ENCODE measurements at places on chromosomes 16 and 17. TPM values are rescaled to one million over a fixed set of nuclear protein-coding genes. Genes with fewer than 3 reads are reported as not detected.

DNA sequence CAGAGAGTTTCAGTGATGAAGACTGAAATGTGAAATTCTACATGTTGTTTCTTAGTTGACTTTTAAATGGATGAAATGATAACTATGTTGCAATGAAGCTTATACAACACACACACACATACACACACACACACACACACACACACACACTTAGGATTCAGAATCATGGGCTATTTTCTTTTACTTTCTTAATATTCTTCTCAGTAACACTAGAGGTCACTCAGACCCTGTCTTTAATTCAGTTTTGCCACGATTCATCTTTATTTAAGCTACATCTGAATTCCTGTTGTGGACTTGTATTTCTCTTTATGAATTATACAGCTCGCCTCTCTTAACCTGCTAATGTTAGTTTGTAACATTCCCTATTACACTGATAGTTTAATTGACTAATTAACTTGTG lies 109.6 kb upstream of the GOT2 start:
- DNase-seq = no peak
- H3K27me3 ChIP-seq = no peaks in the 10 kb centered on the region
- peaks cover 14% of the 10 kb centered on the region for H3K4me1 ChIP-seq
- H3K27ac ChIP-seq = no peak overlapping the region

Gene RSL1D1
- total RNA-seq = 139 TPM

GRCh38 chr16:66020046-66020445 lies 346.4 kb upstream of the CDH5 start:
- H3K36me3 ChIP-seq = no peaks in the 10 kb centered on the region
- H3K4me3 ChIP-seq = no peak overlapping the region
- no peaks in the 10 kb centered on the region for H3K4me1 ChIP-seq
- H3K27me3 ChIP-seq = no peaks in the 10 kb centered on the region
- H3K27ac ChIP-seq = no peak overlapping the region
- DNase-seq = no peak

DNA sequence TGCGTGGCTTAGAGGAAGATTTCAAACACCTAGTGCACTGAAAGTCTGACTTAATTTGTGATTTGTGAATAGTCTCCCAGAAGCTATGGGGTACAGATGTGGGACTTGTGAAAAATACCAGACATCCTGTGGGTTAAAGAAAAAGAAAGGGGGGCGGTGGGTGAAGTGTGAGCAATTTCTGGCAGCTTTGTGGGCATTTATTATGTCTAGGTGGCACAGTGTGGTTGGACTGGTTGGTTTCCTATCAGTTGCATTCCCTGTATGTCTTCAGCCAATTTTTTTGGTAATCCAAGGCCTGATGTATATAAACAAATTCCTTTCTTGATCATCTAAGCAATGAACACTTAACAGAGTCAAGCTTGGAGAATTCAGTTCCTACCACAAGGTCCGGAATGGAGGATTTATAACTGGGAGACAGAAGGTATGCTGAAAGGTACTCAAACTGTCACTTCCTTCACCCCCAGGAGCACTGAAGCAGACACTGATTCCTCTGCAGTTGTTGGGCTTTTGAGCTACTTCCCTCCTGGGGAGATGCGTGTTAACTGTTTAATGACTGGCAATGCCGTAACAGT lies 211.6 kb downstream of the WWOX start:
- H3K27me3 ChIP-seq = no peaks in the 10 kb centered on the region
- no peak overlapping the region for H3K27ac ChIP-seq
- H3K4me3 ChIP-seq = no peak overlapping the region
- no peak for DNase-seq

- H3K27me3 ChIP-seq = no peaks in the 10 kb centered on the region
- H3K4me3 ChIP-seq = no peak overlapping the region
- H3K27ac ChIP-seq = no peak overlapping the region
Measured at GRCh38 chr17:77844681-77845080, 113.8 kb upstream of the TNRC6C start.

GRCh38 chr17:13646411-13646810 lies 44.7 kb upstream of the HS3ST3A1 start:
- H3K27ac ChIP-seq = no peak overlapping the region
- H3K4me3 ChIP-seq = no peak overlapping the region
- no peaks in the 10 kb centered on the region for H3K36me3 ChIP-seq
- no peak for DNase-seq

Gene MEAK7
- total RNA-seq = 32.3 TPM

Gene CETP
- not detected for total RNA-seq

- no peak overlapping the region for H3K4me3 ChIP-seq
- peaks cover 31% of the 10 kb centered on the region for H3K4me1 ChIP-seq
- no peak overlapping the region for H3K27ac ChIP-seq
- peaks cover 14% of the 10 kb centered on the region for H3K36me3 ChIP-seq
- no peak for DNase-seq
Measured at GRCh38 chr17:28327709-28328108, 7.6 kb downstream of the IFT20 start.

Data from progenitor cell of endocrine pancreas (in vitro differentiated cells).